ENCODE measurements at places on chromosomes 16 and 17.

GRCh38 chr16:81000873-81001272 lies 5.8 kb downstream of the CMC2 start:
- DNase-seq = no peak

GRCh38 chr16:60337671-60338070 lies 1603.6 kb upstream of the GOT2 start:
- DNase-seq = no peak

DNA sequence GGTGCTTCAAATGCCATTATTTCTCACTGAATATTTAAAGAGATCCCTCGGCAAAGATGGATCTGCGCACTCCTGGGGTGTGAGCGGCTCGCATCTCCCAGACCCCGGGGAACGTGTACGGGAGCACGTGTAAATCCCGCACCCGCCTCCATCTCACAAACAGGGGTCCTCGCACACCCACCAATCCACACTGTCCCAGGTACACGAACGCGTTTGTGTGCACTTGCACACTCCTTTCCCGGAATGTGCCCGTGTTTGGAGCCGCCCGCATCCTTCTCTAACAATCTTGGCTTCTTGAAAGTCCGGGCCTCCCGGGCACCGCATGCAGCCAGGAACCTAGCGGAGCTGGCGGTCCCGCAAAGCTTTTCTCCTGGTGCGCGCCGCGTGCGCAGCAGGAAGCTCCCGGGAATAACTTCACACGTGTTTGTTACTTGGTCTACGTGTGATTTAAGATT lies 2.5 kb upstream of the SALL1 start:
- no peak for DNase-seq

- no peak for DNase-seq
Observed at GRCh38 chr16:70777973-70778406, 23.0 kb downstream of the VAC14 start.

- peak; percentile 62 for DNase-seq
Observed at GRCh38 chr16:57807968-57808528, 5.8 kb upstream of the KIFC3 start.

DNA sequence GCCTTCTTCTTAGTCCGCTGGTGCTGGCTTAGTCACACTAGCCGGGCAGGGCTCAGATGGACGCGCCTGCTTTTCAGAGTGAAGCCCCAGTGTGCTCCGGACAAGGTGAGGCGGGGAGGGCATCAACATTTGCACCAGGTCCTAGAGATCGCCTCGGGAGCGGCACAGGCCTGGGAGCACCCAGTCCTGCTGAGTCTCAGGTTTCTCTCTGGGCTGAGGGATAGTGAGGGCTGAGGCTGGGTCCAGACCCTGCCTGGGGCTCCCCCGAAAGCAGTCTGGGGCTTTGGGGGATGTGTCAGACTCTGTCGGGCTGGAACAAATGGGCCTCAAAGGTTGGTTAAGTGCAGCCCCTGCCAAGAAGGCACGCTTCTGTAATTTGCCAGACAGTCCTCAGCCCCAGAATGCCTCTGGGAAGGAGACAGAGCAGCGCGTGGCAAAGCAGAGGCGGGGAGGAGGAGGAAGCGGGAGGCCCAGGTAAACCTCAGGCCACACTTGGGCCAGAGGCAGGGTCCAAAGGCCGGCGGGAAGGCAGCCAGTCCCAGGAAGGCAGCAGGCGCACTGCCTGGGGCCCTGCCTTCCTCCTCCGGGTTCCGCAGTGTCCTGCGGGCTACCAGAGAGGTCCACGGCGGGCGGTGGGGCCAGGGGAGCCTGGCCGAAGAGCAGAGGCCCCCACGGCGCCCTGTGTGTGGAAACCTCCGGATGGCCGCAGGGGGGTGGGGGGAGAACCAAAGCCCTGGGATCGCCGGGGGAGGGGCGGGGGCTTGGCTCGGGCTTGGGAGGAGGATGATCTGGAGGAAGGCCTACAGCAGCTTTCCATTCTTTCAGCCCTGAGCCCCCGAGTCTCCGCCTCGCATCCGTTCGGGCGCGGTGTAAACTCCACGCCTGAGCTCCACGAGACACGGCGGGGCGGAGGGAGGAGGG lies 39.5 kb upstream of the ATP2A3 start:
- DNase-seq = no peak

DNA sequence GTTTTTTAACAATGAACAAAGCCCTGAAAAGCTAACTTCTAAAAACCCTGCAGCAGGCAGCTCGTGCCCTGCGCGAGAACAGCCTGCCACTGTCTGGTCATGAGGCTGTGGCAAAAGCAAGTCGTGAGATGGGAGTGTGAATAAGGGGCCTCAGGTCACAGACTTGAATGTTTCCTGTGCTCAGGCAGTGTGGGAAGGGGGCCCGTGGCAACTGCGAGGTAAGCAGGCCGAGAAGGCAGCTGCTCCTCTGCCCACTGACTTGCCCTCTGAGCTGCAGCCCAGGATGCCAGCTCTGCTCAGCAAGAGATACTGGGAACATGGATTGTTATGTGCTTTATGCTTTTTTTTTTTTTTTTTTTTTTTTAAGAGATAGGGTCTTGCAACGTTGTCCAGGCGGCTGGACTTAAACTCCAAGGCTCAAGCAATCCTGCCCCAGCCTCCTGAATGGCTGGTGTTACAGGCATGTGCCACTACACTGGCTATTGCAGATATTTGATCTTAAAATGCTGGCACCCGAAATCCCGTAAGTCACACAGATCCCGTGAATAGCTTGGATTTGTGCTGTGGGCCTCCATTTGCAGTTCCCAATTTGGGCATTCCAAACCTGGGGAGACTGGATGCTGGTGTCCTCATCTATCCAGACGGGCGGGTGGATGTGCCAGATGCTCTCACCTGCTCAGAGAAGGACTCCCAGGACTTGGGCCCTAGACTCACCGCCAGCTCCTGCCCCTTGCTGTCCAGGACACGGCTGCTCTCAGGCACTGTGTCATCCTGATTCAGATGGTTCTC lies 44.0 kb downstream of the UBN1 start:
- no peak for DNase-seq

GRCh38 chr17:37797206-37797605 lies 52.3 kb upstream of the HNF1B start:
- DNase-seq = no peak

GRCh38 chr17:5678171-5678570 lies 93.9 kb upstream of the NLRP1 start:
- DNase-seq = no peak

- DNase-seq = peak; percentile 62
Observed at GRCh38 chr17:1532836-1533602, 16.6 kb upstream of the INPP5K start.
